ENCODE measurements at places on chromosomes 3 and 15.

DNA sequence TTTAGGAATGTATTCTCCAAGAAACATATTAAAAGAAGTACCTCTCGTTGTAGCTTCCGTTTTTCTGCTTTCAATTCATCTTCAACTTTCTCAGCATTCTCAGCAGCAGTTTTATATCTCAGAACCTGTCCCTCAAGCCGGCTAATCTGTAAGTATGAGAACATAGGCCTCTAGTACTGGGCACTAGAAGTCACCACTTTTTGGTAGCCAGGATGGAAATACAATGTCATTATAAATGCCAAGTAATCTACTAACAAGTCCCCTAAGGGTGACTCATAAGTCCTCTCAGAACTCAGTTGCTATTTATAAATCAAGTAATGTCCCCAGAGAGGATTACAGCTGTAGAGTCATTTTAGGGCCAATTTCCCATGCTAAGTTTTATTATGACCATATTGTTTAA is 61.1 kb downstream of the MLH1 start:
- DNase-seq, result no peak

GRCh38 chr3:122681284-122681973 is 790 bp downstream of the PARP14 start:
- DNase-seq, result no peak

GRCh38 chr3:128735287-128735686 is 9.3 kb downstream of the RAB7A start:
- no peak for DNase-seq

DNA sequence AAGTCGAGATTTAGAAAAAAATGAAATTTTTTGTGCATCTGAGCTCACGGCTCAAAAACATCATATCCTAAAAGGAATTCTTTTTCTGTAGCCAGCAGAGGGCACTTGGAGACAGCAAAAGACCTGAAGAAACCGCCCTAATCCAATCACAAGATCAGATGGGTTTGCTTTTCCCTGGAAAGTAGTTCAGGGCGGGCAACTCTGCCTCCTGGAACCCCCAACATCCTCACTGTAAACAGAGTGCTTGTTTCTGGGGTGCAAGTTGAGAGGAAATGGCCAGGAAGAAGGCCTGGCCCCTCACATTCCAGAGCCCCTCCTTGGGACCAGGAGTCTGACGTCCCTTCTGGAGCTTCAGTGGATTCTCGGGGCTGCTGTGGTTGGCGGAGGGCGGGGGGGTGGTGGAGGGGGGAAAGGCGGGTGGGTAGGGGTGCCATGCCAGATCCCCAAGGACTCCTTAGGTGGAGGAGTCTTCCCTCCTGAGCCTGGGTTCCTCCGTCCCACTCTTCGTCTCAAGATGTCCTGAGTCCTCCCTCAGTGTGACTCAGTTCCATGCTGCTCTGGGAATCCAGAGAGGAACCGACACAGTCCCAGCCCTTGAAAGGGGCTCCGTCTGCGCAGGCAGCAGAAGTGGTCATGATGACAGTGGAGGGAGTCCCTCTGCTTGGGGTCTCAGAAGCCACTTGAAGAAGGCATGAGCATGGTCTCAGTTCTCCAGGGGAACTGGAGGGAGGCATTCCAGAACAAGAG is 35.9 kb downstream of the CCK start:
- no peak for DNase-seq

DNA sequence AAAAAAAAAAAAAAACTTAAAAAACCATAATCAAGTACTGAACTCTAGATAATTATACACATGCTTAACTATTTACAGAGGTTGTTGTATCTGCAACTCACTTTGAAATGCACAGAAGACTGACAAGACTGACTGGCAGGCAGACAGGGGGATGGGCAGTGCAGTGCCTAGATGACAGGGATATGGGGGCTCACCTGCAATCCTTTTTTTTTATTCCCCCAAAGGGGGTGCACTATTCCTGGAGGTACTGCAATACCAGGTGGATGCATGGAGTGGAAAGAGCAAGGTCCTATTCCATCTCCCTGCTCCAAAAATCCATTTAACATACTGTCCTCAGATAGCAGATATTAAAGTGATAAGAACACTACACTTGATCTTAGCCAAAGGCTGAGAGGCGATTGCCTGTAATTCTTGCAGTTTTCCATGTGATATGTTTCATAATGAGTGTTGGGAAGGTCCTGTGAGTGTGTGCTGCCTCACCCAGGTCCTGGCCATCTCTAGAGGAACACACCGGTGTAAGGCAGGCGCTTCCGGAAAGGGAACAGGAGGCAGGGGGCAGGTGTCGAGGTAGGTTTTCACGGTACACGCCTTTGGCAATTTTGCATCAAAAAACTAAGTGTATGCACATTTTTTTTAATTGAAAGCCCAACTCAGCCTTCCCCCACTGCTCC is 22.7 kb downstream of the SEC61A1 start:
- no peak for DNase-seq

DNA sequence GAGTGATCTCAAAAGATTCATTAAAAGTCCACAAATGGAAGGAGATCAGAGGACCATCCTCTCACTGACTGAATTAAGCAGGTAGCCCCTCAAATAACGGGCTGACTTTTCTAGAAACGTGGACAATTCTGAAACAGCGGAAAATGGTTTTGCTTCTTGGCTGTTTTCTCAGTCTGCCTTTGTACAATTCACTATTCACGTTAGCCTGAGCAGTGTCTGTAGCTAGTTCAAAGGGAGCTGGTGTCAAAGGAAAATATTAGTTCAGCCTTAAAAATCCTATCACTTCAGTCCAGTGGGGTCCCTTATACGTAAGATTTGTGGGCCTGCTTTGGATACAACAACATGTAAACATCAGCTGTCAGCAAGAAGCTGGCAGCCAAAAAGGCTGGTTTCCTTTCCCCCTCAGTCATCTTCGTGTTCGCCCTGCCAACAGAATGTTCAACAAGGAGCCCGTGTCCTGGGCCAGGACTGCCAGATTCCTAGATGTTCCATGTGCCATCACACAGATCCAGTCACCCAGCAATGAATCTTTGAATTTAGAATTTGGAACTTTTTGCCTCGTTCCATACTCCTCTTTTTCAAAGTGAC is 19.3 kb downstream of the LMCD1 start:
- no peak for DNase-seq

GRCh38 chr15:89361451-89362202 is 27.0 kb upstream of the POLG start:
- DNase-seq, result peak; percentile 39

GRCh38 chr3:144178607-144179006 is 207.0 kb downstream of the DIPK2A start:
- DNase-seq, result no peak

Measured in T-helper 2 cell treated with Interferon-gamma antibody and Interleukin-4, amounts not matched to agents 5 μg/mL and 100 μg/mL, for 36 hours (primary cell).